ENCODE measurements at places on chromosomes 5 and 9. TPM values are rescaled to one million over a fixed set of nuclear protein-coding genes. Genes with fewer than 3 reads are reported as not detected.

RLN2 gene
- total RNA-seq: 1.1 TPM

DNA sequence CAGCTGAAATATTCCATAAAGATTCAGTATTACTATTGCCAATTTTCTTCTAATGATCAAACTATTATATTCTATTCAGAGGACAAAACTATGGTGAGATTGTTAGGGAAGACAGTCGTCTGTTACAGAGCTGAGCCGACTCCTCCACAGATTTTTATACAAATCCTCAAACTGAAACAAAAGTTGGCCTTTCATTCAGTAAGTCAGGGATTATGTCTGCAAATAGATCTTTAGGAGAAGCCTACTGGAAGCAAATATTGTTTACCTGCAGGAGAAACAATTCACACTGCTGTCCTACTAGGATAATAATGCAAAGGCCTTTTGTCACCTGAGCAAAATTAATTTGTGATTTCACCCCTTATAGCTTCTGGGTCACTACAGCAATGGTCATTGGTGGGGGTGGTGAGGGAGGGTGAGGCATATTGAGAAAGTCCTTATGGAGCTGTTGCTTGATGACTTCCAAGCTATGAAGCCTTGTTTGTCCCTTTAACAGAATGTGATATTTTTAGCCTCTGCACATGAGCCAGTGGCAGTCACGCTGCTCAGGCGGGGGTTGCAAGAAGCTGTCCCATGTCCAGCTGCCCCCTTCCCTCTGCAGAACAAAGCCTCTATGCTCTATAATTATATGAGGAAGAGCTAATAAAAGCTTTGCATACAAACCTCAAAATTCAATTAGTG lies 200.5 kb upstream of the KLF9 start:
- no peak for DNase-seq

IFNB1 gene
- 0.23 TPM for total RNA-seq

DNA sequence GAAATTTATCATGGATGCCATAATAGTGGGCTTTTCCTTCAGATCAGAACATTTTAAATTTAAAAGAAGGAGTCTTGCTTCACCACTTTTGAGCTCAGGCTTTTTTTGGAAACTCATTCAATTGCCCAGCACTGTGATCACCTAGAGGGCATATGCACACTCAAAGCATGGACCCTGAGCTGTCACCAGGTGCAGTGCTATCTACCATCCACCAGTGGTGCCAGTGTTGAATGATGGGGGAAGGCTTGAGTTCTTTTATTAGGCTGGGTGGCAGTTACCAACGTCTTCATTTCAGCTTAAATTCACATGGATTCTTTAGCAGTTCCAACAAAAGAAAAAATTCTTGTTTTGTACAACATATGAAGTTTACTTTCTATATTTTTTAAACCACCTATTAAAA lies 164.1 kb downstream of the CFAP90 start:
- DNase-seq: no peak

GRCh38 chr9:121322037-121322736 lies 47.9 kb downstream of the STOM start:
- DNase-seq: no peak

DNA sequence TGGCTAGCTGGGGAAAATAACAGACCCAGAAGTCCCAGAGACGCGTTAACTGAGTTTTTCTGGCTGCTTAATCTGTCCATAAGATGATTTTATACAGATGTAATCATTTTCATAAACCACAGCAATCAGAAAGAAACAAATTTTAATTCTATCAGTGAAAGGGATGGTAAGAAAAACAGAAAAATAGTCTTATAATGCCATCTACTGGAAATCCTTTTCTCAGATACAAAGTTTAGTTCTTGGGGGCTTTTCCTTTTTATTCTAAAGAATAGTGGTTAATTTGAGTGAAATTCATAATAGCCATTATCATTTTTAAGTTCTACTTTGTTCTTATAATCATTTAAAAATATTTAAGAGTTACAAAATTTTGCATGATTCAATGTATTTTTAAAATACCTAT lies 44.4 kb downstream of the DROSHA start:
- DNase-seq: no peak

DNA sequence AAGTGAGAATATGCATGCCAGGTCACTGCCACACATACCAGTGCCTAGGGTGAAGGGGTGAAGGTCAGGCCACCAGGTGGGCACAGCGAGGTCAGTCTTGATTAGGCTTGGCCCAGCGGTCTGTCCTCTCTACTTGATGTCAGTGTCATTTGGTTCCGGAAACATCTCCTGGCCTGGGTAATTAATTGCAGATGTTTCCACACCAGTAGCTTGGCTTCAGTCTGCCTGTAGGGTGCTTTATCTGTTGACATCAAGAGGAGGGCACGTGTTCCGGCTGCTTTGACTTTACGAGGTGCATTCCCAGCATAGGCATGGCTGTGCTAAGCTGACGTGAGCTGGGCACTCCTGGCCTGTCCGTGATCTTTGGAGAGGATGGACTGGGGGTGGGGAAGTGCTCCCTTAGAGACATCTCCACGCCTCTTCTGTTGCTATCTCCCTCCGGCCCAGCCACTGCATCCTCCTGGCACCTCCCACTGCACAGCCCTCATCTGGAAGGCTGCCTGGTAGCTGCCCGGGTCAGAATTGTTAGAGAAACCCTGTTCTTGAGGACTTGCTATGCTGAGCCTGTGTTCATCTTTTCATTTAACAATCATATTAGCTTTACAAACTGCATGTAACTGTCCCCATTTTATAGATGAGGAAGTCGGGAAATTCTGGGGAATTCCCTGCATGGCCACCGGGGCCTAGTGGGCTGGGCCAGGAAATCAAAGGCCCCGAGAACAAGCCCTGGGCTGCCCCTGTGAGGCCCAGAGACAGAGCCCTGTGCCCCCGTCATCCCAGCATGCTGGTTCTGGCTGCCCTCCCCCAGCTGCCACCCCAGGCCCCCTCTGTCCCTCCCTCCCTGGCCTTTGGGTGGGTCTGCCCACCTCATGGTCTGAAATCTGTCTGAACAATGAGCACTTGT lies 29.1 kb downstream of the JADE2 start:
- no peak for DNase-seq

SPATA31C1 gene
- not detected for total RNA-seq

DNA sequence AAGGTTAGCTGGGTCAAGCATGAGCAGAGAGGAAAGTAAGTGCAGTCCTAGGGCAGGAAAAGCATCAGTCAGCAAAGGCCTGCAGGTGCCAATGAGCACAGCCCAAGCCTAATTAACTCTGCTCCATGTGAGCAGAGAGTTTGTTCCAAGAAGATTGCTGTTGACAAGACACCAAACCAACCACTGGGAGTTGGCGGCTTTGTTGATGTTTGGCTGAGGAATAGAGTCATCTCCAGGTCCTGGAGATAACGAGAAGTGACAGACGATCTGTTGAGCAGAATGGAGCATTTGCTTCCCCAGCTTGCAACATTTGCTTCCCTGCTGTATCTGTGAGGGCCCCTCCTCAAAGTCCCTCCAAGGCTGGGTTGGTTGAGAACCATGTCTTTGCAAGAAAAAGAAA lies 68.2 kb downstream of the FAM114A2 start:
- no peak for DNase-seq

PCDHB15 gene
- total RNA-seq: not detected

- no peak for DNase-seq
Measured at GRCh38 chr5:123412206-123412605, 11.0 kb downstream of the CEP120 start.

SPATA31A5 gene
- not detected for total RNA-seq

SOHLH1 gene
- not detected for total RNA-seq

DNA sequence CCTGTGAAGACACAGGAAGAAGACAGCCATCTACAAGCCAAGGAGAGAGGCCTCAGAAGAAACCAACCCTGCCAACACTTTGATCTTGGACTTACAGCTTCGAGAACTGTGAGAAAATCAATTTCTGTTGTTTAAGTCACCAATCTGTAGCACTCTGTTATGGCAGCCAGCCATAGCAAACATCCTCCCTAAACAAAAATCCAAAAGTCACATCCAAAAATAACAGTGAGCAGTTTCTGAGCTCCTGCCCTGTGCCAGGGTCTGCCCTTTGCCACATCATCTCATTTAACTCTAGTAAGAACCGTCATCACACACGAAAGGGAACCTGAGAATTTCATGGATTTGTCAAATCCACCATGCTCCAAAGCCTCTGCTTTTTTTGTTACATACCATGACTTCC lies 118.8 kb downstream of the TRIM36 start:
- no peak for DNase-seq

- DNase-seq: no peak
Measured at GRCh38 chr5:17294639-17295311, 77.3 kb downstream of the BASP1 start.

FOXD4 gene
- total RNA-seq: 0.22 TPM

PCDHGC5 gene
- not detected for total RNA-seq

OR13D1 gene
- total RNA-seq: not detected

- DNase-seq: no peak
Measured at GRCh38 chr5:151721812-151722391, 35.2 kb upstream of the SPARC start.

- DNase-seq: no peak
Measured at GRCh38 chr5:94184870-94185269, 433.5 kb downstream of the KIAA0825 start.

GRCh38 chr5:107553117-107553555 lies 117.6 kb downstream of the EFNA5 start:
- no peak for DNase-seq

DNA sequence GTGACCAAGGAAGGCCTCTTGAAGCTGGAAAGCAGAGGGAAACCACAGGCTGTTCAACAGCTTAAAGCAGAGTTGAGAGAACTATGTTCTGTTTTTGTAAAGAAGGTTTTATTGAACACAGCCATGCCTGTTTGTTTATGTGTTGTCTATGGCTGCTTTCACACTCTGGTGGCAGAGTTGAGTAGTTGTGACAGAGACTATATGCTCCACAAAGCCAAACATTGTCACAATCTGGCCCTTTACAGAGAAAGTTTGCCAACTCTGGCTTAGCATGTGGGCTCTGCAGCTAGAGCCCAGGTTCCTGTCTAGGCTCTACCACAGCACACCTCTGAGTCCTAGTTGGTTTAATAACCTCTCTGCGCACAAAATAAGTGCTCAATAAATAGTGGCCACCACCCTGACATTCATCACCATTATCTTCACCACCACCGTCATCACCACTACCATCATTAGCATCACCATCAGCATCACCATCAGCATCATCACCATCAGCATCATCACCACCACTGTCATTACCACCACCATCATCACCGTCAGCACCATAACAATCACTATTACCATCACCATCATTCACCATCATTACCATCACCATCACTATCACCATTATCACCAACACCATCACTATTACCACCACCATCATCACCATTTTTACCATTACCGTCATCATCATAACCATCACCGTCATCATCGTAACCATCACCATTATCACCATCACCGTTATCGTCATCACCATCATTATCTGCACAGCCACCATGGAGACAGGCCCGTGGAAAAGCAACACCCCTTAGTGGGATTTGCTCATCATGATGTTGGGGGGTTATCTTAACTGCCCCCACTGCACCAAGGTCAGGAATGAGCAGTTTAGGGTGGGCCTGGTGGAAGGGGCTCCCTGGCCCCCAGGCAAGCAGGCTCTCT lies 18.3 kb downstream of the AKNA start:
- no peak for DNase-seq

DNA sequence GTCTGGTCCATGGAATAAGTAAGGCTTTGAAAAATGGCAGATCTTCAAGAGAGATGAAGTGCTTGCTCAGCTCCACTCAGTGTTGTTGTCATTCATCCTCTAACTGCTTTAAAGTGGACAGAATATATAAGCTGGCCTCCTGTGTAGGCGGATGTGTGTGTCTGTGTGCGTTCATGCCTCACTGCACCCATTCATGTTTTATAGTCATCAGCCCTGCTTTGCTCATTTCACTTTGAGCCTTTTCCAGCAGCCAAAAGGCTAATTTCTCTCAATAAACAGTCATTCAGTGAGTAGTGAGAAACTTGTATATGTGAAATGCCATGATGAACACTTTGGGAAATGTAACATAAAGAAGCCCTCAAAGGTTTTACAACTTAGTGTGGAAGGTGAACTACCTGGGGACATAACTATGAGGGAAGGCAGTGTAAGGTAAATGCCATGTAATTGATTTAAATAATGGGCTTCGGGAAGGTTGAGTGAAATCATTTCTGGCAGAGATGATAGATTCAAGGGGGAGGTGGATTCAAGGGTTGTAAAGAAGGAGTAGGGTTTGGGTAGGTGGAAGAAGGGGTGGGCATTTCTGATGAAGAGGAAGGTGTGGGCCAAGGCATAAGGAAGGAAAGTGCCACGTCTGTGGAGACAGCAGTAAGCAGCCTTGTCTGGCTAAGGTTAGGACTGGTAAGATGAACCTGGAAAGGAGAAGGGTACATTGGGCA lies 15.7 kb downstream of the TTC23L start:
- DNase-seq: no peak

ANGPTL2 gene
- not detected for total RNA-seq

- DNase-seq: no peak
Measured at GRCh38 chr5:1883120-1883924, 597 bp upstream of the IRX4 start.

DNA sequence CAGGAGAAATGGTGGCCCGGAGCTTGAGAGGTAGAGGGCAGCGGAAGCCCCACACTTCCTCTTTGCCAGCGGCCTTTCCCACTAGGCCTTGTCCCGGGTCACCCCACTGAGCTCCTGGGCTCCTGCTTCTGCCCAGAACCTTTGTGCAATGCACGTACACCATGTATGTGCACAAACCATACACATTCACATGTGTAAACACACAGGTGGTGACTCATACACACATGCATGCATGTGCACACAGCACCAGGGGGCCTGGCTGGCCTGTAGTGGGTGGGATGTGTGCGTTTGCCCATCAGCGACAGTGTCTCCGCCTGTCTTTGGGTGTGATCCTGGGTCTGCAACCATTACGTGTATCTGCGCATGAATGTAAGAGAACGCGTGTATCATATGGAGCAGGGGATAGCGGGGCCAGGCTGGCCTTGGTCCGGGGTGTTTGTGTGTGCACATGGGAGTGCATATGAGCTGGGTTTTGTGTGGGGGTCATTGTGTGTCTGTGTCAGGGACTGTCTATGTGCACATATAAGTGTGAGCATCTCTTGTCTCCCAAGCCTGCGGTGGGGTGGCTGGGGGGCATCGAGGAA lies 43.7 kb downstream of the PSD2 start:
- DNase-seq: no peak

FBP1 gene
- 0.39 TPM for total RNA-seq

HSPB3 gene
- not detected for total RNA-seq

- no peak for DNase-seq
Measured at GRCh38 chr5:44329716-44330115, 59.5 kb downstream of the FGF10 start.

- no peak for DNase-seq
Measured at GRCh38 chr9:113617550-113617949, 154.0 kb downstream of the RGS3 start.

DNA sequence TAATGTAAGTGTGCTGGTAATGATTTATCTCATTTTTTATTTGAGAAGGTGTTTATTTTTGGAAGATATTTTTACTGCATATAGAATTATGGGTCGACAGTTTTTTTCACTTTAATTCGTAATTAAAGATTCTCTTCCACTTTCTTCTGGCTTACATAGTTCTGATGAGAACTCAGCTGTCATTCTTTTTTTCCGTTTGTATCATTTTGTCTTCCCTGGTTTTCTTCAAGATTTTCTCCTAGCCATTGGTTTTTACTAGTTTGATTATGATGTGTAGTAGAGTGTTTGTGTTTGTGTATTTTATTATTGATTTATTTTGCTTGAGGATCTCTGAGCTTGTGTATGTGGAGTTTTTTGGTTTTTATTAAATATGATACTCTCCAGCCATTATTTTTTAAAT lies 21.7 kb downstream of the SLF1 start:
- no peak for DNase-seq

GRCh38 chr5:139646912-139647505 lies 1.1 kb upstream of the CXXC5 start:
- DNase-seq: no peak
